Endodermal cell (in vitro differentiated cells): ENCODE measurements at places on chromosomes 7 and 10.

DNA sequence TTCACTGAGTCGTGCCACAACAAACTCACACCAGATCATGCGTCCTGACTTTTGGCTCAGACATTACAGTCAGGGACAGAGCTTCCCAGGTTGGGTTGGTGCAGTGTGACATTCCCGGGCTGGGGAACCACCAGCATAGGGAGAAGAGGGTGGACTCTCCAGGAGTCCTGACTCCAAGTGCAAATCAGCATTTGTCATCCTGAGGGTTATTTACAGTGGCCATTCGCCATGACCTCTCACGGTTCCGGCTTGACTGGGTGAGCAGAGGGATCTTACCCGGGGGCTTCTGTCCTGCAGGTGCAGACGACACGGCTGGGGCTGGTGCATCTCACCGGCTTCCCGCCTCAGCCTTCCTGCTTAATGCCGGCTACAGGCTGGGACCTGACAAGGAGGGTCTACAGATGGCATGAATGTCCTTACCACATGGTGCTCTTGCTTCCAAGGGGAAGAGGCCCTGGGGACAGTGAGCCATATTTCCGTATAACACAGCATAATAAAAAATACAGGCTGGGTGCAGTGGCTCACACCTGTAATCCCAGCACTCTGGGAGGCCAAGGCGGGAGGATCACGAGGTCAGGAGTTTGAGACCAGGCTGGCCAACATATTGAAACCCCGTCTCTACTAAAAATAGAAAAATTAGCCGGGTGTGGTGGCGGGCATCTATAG, 12.5 kb upstream of the INTS1 start:
- DNase-seq, result no peak
- no peaks in the 10 kb centered on the region for H3K36me3 ChIP-seq
- no peaks in the 10 kb centered on the region for H3K27me3 ChIP-seq
- no peaks in the 10 kb centered on the region for H3K4me1 ChIP-seq
- no peak overlapping the region for H3K4me3 ChIP-seq

- H3K27me3 ChIP-seq, result no peaks in the 10 kb centered on the region
- no peaks in the 10 kb centered on the region for H3K4me1 ChIP-seq
- H3K27ac ChIP-seq, result no peak overlapping the region
- DNase-seq, result no peak
Observed at GRCh38 chr10:13462551-13462950, 66.3 kb downstream of the BEND7 start.

GRCh38 chr7:31074403-31075085, 22.4 kb downstream of the ADCYAP1R1 start:
- H3K4me3 ChIP-seq, result no peak overlapping the region
- H3K27me3 ChIP-seq, result no peaks in the 10 kb centered on the region
- H3K36me3 ChIP-seq, result no peaks in the 10 kb centered on the region
- no peak for DNase-seq

DNA sequence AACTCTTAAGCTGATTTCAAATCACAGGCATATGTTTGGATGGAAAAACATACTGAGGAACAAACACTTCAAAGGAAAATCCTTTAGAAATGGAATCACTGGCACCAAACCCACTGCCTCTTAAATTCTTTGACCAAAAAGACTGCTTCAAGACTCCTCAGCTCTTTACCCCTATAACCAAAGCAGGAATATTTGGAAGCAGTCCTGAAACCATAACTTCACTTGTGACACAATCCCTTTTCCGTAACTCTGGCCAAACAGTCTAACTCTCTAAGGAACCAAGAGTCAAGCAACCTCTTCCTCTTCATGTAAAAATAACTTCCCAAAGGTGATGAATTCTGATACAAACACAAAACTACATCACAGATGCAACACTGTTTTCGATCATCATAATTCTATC, 104.3 kb downstream of the MTERF1 start:
- H3K4me1 ChIP-seq, result peaks cover 5% of the 10 kb centered on the region
- DNase-seq, result no peak
- H3K27ac ChIP-seq, result no peak overlapping the region
- no peak overlapping the region for H3K4me3 ChIP-seq

- H3K4me3 ChIP-seq, result no peak overlapping the region
- H3K27ac ChIP-seq, result no peak overlapping the region
- no peak for DNase-seq
- peaks cover 45% of the 10 kb centered on the region for H3K27me3 ChIP-seq
- peaks cover 10% of the 10 kb centered on the region for H3K4me1 ChIP-seq
Observed at GRCh38 chr7:28671526-28671925, 259.2 kb downstream of the CREB5 start.

DNA sequence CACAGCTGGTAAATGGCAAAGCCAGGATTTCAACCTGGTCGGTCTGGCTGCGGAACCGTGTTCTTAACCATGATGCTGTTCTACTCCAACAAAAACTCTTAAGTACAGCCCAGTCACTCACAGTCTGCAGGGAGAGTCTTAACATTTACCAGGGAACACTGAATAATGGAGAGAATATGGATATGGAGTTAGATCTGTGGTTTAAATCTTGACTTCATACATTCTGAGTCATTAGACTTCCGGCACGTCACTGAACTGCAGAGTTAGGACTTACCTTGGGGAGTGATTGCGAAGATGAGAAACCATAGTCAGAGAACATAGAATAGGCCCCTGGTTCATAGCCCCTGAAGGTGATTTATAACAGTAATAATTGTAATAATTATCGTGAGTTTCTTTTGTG, 61.7 kb downstream of the ADRA2A start:
- DNase-seq, result no peak
- no peak overlapping the region for H3K4me3 ChIP-seq
- no peak overlapping the region for H3K27ac ChIP-seq

- no peaks in the 10 kb centered on the region for H3K36me3 ChIP-seq
- no peak overlapping the region for H3K4me3 ChIP-seq
- H3K4me1 ChIP-seq, result no peaks in the 10 kb centered on the region
- no peak overlapping the region for H3K27ac ChIP-seq
Observed at GRCh38 chr10:47101807-47102206, 190.6 kb downstream of the PTPN20 start.

- H3K4me1 ChIP-seq, result no peaks in the 10 kb centered on the region
- H3K27me3 ChIP-seq, result no peaks in the 10 kb centered on the region
- H3K4me3 ChIP-seq, result no peak overlapping the region
- no peak for DNase-seq
Observed at GRCh38 chr10:120115959-120116358, 223.4 kb downstream of the SEC23IP start.

DNA sequence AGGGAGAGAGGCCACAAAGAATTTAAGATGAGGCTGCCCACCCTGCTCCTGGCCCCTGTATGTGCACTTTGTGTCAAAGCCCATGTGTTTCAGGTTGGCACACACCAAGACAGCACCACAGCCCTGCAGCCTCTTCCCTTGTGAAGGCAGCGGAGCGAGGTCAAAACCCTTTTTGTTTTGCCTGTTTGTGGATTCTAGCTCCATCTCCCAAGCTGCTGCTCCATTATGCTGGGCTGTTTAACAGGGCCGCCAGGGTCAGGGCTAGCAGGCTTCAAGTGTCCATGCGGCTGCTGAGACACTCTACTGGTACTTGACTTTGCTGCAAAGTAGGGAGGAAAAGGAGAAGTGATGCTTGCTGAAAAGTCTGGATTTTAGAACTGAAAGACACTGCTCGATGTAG, 142.3 kb upstream of the EFCAB10 start:
- no peaks in the 10 kb centered on the region for H3K27me3 ChIP-seq
- DNase-seq, result peak; percentile 59
- peak overlapping the region; percentile 57 for H3K27ac ChIP-seq
- H3K4me3 ChIP-seq, result no peak overlapping the region

GRCh38 chr10:63573068-63573697, 52.0 kb downstream of the REEP3 start:
- peak overlapping the region; percentile 1 for H3K27ac ChIP-seq
- no peak for DNase-seq
- no peaks in the 10 kb centered on the region for H3K27me3 ChIP-seq
- peaks cover 35% of the 10 kb centered on the region for H3K36me3 ChIP-seq
- peak overlapping the region; percentile 17 for H3K4me3 ChIP-seq

DNA sequence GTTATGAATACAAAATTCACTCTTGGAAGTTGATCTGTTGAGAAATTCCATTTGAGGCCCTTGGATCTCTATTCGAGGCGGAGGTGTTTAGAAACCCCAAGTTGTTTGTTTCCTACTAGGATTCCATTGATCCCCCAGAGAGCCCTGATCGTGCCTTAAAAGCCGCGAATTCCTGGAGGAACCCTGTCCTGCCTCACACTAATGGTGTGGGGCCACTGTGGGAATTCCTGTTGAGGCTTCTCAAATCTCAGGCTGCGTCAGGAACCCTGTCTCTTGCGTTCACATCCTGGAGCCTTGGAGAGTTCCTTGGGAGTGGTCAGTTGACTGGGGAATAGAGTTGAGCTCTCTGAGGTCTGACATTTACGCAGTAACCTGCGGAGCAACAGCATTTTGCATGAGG, 1.2 kb downstream of the CFAP69 start:
- no peaks in the 10 kb centered on the region for H3K36me3 ChIP-seq
- no peak overlapping the region for H3K27ac ChIP-seq
- peak overlapping the region; percentile 91 for H3K4me3 ChIP-seq
- H3K27me3 ChIP-seq, result no peaks in the 10 kb centered on the region

GRCh38 chr10:100993986-100994708, 5.5 kb upstream of the LZTS2 start:
- H3K4me3 ChIP-seq, result no peak overlapping the region
- peaks cover 3% of the 10 kb centered on the region for H3K4me1 ChIP-seq

DNA sequence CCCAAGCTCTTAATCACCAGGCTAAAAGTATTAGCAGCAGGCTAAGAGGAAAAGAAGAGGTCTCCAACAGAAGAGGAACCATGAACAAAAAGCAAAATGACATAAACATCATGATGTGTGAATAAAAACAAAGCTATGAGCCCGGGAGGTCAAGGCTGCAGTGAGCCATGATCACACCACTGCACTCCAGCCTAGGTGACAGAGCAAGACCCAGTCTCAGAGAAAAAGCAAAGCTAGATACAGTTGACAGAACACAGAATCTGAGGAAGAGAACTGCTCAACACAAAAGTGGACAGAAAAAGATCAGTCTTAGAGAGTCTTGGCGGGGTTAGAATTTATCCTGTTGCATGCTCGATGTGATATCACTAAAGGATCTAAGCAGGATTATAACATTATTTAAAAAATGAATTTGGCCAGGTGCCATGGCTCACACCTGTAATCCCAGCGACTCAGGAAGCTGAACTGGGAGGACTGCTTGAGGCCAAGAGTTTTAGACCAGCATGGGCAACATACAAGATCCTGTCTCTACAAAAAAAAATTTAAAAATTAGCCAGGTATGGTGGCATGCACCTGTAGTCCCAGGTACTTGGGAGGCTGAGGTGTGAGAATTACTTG, 37.5 kb downstream of the NT5C2 start:
- peaks cover 15% of the 10 kb centered on the region for H3K4me1 ChIP-seq
- no peaks in the 10 kb centered on the region for H3K27me3 ChIP-seq
- H3K36me3 ChIP-seq, result peaks cover 50% of the 10 kb centered on the region
- no peak overlapping the region for H3K27ac ChIP-seq
- no peak overlapping the region for H3K4me3 ChIP-seq

GRCh38 chr7:107234436-107234835, 65.6 kb downstream of the HBP1 start:
- DNase-seq, result no peak
- H3K36me3 ChIP-seq, result no peaks in the 10 kb centered on the region
- H3K4me1 ChIP-seq, result no peaks in the 10 kb centered on the region
- H3K27ac ChIP-seq, result no peak overlapping the region

DNA sequence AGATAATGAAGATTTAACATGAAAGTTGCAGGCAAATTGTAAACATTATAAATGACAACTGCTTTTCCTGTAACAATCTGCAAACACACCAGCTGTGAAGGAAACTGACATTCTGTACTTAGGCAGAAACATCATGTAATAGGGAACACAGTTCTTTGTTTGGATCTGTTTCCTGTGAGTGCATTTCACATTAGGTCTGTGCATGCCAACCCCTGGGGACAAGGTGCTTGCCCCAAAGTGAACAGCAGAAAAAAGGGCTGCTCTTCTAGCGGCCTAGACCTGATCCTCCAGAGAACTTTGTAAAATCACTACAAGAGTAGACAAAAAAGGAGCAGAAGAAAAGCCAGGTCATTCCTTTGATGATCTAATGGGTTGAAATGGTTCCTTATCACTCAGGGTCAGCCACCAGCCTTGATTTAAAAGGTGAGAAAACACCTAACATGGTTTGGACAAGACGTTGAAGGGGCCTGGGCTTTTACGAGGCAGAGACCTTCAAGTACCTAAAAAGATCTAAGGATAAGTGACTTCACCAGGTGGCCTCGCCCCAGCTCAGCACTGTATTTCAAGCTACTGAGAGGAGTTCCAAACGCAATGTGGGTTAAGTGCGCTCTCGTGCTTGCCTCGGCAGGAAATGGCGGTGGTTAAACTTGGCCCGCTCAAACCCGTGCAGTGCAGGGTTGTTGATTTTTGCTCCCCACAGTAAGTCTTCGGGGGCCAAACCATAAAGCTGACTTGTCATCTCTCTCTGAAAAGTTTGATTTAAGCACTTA, 249.7 kb downstream of the CREB5 start:
- H3K36me3 ChIP-seq, result no peaks in the 10 kb centered on the region
- H3K4me1 ChIP-seq, result no peaks in the 10 kb centered on the region
- H3K27me3 ChIP-seq, result peaks cover 23% of the 10 kb centered on the region
- H3K4me3 ChIP-seq, result no peak overlapping the region
- H3K27ac ChIP-seq, result no peak overlapping the region

- no peaks in the 10 kb centered on the region for H3K27me3 ChIP-seq
- no peak overlapping the region for H3K4me3 ChIP-seq
- DNase-seq, result no peak
- no peaks in the 10 kb centered on the region for H3K36me3 ChIP-seq
- H3K4me1 ChIP-seq, result no peaks in the 10 kb centered on the region
Observed at GRCh38 chr7:14218338-14218737, 228.9 kb upstream of the ETV1 start.

GRCh38 chr7:91759205-91759863, 121.2 kb downstream of the MTERF1 start:
- H3K4me1 ChIP-seq, result peaks cover 5% of the 10 kb centered on the region
- no peaks in the 10 kb centered on the region for H3K27me3 ChIP-seq
- DNase-seq, result peak; percentile 83
- H3K27ac ChIP-seq, result no peak overlapping the region
- H3K36me3 ChIP-seq, result no peaks in the 10 kb centered on the region

GRCh38 chr10:118045837-118046394, 825 bp downstream of the RAB11FIP2 start:
- H3K4me1 ChIP-seq, result peaks cover 9% of the 10 kb centered on the region
- no peaks in the 10 kb centered on the region for H3K36me3 ChIP-seq
- no peak for DNase-seq
- H3K27me3 ChIP-seq, result no peaks in the 10 kb centered on the region
- H3K27ac ChIP-seq, result peak overlapping the region; percentile 86
- peak overlapping the region; percentile 87 for H3K4me3 ChIP-seq

DNA sequence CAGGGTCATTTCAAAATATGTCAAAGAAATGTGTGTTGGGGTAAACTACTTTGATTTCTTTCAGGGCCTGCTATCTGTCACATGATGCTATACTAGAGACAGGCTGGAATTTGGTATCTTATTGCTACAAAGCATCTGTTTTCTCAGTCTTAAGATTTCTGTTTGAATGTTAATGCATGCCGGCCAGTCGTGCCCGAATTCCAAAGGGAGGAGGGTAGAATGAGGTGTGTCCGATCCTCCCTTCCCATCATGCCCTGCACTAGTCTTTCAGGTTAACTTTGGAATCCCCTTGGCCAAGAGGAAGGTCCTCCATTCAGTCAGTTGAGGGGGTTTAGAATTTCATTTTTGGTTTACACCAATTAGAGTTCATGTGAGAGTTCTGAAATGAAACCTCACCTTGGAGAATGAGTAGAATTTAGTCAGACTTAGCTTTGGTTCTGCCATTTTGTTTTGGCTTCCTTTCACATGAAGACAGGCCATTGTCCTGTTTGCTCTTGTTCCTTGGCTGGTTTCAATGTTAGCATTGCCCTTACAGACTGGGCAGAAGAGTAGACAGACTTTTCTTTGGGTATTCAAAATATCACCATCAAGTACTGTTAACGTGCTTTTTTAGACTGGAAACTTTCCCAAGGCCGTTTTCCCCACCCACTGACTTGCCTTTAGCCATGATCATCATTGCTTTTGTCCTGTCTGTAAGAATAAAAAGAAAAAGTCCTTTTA, 95.8 kb downstream of the CAMK1D start:
- no peaks in the 10 kb centered on the region for H3K36me3 ChIP-seq
- peak overlapping the region; percentile 6 for H3K4me3 ChIP-seq
- no peaks in the 10 kb centered on the region for H3K27me3 ChIP-seq
- DNase-seq, result peak; percentile 77
- no peaks in the 10 kb centered on the region for H3K4me1 ChIP-seq
